Immature natural killer cell (primary cell): ENCODE measurements at places on chromosomes 16 and 17.
A peak's percentile ranks its signal among the peaks of the same experiment; 100 is the strongest.

DNA sequence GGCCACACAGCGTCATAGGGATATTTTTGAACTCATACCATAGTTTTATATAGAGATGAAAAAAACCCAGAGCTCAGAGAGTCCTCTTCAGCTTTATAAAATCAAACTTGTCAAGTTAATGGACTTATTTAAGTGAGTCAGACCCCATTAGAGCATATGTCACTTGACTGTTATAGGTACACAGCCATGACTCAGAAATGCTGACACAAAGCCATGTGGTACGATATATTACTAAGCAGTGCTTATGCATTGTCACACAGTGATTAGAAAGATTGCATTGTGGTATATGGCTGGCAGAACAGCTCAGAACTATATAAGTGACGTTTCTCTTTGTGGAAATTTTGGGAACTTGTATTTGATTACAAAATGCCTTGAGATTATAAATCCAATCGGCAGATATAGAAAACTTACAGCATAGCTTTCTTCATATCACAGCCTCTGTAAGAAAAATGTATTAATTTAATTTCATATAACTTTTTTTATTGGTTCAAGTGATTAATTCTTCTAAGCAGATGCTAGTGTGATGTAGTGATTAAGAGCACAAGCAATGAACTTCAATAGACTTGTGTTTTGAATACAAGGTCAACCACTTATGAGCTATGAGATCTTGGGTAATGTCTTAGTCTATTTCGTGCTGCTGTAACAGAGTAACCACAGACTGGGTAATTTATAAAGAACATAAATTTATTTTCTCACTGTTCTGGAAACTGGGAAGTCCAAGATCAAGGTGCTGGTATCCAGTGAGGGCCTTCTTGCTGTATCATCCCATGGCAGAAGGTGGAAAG lies 25.8 kb upstream of the GINS3 start:
- no peak for DNase-seq

DNA sequence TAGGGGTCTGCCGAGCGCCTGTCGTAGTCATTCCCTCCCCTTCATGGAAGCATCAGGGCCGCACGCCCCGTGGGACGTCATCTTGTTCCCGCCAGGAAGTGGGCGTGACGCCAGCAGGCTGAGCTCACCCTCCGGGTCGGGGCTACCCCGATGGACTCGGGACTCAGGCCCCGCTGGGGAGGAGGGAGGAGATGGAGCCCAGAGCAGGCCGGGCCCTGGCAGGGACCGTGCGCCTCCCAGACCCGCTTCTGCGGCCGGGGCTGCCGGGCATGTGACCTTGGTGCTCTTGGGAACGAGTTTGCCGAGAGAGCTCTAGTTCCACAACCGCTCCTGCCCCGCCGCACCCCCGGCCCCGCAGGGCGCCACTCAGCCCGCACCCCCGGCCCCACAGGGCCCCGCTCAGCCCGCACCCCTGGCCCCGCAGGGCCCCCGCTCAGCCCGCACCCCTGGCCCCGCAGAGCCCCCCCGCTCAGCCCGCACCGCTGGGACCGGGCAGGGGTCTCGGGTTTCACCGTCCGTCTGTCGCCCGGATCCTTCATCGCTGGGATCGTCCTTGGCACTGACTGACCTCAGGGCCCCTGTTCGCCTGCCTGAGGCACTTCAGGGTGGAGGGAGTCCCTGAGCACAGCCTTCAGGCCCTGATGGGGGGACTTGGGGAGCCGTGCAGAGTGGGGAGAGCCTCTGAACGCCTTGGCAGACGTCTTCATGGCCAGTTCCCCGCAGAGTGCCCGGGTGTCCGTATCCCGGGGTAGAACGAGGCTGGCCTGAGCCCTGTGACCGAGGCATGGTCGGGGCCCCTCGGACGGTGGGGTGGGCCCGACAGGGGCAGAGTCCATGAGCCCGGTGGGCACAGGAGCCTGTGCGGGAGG lies 5.8 kb downstream of the CACNA1H start:
- DNase-seq, result no peak

- DNase-seq, result no peak
Observed at GRCh38 chr17:53919356-53919755, 96.6 kb downstream of the KIF2B start.

DNA sequence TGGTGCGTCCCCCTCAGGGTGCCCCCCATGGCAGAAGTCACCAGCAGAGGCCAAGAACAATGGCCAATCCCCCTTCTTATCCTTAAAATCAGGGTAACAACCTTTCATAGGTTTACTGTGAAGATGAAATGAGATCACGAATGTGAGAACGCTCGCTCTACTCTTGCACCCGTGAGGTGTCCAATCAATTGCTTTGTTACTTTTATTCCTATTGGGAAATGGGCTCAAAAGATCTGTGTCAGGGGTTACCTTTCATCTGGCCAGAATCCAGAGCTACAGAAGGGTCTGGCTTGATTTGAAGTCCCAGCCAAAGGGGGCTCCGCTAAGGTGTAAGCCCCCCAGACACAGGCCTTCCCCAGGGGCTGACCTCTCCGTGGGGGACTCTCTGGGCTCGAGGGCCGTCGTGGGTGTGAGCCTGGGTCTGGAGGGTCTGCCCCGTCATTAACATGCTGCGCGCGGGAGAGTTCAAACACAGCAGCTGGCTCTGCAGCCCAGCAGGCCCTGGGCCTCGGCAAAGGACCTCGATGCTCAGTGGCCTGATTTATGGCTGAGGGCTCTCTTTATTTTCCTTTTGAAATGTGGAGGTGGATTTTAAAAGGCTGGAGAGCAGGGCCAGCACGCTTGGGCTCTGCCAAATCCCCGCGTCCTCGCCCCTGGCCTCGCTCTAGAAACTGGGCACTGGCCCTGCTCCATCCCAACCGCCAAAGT lies 10.4 kb downstream of the ABR start:
- DNase-seq, result no peak

- no peak for DNase-seq
Observed at GRCh38 chr16:15601212-15601879, 41.6 kb downstream of the MARF1 start.

DNA sequence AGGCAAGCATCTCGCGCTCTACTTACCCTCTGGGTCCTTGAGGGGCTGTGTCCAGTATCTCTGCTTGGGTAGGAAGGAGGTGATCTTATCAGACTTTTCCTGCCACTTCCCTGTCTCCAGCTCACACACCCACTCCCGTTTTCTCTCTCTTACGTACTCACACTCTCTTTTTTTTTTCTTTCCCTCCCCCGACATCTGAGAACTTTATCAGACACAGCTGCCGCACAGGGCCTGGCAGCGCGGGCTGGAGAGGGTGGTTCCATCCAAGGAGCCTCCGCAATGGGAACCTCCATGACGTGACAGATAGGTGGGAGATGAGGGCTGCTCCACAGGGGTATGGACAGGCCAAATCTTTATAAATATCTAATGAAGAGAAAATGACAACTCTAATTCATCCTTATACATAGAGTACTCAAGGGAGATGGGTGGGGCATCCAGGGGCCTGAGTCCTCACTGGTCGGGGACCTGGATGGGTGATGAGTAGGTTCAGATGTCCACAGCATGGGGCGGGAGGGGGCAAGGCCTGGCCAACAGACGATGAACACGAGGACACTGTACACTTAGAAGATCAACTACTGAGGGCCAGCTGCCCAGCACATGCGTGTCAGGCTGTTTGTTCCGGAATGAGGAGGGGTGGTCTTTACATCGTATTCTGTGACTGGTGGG lies 23.3 kb downstream of the MINK1 start:
- DNase-seq, result no peak

- DNase-seq, result no peak
Observed at GRCh38 chr17:12193144-12193735, 172.6 kb downstream of the MAP2K4 start.

GRCh38 chr16:87043231-87044031 lies 273.8 kb downstream of the C16orf95 start:
- DNase-seq, result no peak

DNA sequence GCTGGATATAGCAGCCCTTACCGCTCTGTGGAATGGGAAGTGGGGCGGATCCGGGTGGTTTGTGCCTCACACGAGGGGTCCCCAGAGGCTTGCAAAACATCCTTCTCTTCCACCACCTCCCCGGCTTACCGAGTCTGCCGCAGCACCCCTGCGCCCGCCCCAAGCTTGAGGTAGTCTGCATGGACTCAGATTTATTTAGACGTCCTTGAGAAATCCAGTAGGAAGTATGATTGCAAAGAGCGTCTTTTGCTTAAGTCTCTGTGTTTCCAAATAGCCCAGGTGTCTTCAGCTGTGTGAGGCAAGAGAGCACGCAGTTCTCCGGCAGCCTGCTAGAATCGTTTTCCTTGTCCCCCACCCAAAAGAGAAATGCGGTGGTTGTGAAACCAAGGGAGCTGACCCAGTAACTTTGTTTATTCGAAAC lies 2.4 kb downstream of the KIAA0513 start:
- DNase-seq, result no peak

DNA sequence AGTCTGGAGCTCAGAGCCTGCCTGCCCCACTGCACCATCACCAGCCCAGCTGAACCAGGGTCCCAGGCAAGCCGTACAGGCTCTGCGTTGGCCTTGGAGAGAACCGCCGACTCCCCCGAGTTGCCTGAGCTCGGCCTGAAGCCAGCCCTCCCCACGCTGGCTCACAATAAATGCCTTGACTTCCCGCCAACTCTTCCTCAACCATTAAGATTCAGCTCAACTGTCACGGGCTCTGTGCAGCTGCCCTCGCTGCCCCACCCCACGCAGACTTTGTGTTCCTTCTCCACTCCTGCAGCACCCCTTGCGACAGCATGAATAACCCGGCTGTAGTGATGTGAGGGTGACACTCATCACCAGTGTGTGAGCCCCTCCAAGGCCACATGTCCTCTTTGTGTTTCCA lies 4.8 kb upstream of the QPRT start:
- DNase-seq, result no peak

DNA sequence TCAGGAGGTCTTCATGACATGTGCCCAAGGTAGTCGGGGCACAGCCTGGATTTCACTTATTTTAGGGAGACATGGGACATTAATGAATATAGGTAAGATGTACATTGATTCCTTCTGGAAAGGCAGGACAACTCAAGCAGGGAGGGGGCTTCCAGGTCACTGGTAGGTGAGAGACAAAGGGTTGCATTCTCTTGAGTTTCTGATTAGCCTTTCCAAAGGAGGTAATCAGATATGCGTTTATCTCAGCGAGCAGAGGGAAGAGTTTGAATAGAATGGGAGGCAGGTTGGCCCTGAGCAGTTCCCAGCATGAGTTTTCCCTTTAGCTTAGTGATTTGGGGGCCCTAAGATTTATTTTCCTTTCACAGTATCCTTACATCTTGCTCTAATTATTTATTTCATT lies 443.8 kb upstream of the EEF2KMT start:
- DNase-seq, result no peak

- no peak for DNase-seq
Observed at GRCh38 chr16:53821487-53821886, 117.5 kb downstream of the FTO start.

DNA sequence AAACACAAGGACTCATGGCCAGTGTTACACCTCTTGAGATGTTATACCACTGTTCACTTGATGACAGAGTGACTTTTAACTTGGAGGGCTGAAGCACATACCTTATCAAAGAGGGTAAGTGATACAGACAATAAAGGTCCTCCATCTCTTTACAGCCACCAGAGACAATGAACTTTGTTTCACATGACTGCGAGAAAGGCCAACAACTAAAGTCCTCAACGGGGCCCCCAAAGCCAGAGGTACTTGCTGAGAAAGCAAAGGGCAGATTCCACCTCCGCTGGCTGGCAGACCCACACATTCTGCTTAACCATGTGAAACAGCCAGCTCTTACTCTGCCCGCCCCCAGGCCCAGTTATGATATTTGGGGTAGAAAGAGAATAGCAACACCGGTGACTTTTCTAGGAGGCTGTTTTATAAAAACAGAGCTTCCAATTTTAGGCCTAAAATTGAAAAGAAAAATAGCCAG lies 21.4 kb downstream of the DCUN1D3 start:
- no peak for DNase-seq

DNA sequence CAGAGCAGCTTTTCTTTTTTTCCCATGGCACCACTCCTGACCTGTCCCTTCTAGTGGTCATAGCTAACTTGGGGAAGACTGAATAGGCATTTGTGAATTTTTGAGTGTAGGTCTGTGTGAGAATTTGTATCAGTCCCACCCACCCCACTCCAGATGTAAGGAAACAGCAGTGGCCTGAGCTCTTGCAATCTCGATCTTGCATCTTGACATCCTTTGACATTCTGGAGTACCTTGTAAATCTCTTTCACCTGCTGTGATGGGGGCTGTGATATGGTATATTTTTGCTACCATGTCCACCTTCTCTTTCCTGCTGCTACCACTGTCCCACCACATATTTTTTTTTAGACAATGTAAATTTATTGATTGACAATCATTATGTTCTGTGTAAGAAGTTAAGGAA lies 289.3 kb downstream of the MAP2K6 start:
- no peak for DNase-seq

- no peak for DNase-seq
Observed at GRCh38 chr16:75803753-75804152, 77.5 kb upstream of the CPHXL start.

- DNase-seq, result no peak
Observed at GRCh38 chr17:67520916-67521774, 144.1 kb downstream of the PITPNC1 start.

DNA sequence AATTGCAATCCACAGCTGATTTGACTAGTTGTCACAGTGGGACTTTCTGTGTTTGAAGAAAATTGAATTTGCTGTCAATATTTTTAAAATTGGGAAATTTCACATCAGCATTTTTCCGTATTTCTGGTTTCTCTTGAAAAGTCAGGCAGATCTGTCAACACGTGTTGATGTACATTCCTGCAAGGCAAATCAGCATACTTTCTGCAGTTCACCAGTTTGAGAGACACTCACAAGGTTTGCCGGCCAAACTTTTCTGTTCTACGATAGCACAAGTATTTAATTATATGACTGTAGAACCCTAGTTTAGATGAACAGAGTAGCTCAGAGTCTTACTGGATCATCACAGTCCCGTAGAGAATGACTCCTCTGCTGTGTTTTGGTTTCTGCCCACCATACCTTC lies 102.0 kb downstream of the ADAMTS18 start:
- no peak for DNase-seq

- DNase-seq, result no peak
Observed at GRCh38 chr16:27220991-27221390, 17.7 kb downstream of the KDM8 start.

DNA sequence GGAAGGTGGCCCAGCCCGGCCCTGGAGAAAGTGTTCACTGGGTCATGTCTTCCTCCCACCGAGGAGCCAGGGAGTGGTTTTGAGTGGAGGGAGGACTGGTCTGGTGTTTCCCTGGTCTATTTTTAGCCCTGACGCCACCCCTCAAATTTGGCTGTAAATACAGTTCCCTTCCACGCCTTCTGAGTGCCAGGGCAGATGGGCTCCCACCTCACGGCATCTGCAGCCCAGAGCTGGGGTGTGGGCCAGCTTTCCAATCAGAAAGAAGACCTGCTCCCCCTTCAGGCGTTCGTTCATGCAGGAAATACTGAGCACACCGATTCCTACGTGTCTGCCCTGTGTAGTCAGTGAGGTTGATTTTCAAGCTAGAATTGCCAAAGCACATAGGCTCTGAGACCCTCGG lies 53.7 kb downstream of the SNX20 start:
- peak; percentile 13 for DNase-seq

GRCh38 chr16:1707193-1707790 lies 1.3 kb downstream of the MAPK8IP3 start:
- DNase-seq, result no peak
